Frontal cortex (tissue), 4 donors: ENCODE measurements at places on chromosomes 4 and X.

DNA sequence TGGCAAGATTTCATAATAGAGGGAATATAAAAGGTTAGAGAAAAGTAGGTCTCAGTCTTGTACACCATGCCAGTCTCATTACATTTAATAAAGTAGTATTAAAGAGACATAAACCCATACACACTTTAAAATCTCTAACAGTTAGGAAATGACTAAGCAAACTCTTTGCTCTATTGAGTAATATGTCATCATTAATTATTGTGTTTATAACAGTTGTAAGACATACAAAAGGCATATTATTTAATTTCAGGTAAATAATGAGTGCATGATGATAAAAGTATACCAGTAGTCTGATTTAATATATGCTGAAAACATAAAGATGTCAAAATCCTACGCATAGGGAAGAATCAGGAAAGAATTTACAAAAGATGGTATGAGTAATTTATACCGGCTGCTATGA, 31.0 kb upstream of the FGG start:
- DNase-seq: no peak

DNA sequence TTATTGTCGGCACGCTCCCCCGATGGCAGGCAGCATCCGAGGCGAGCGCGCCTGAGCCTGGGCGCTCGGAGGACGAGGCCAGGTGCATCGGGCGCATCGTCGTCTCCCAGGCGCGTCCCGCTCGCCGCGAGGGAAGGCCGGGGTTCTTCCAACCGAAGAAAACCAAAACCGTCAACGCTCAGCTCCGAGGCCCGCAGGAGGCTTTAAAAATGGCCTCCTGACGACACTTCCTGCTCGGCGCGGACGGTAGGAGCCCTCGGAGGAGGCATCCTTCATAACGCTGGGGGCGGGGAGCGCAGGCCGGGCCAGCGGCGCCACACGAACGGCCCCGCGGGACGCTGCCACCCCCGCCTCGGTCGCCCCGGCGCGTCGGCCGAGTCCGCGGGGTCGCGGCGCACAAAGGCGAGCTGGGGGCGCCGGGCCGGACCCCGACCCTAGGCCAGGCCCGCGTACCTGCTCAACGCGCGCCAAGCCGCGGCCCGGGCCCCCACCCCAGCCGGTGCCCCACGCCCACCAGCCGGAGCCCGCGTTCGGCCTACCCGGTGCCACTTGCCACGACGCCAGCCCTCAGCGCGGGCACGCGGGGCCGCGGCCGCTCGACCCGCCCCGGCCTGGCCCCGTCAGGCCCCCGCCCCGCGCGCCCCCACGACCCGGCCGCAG, 501 bp downstream of the ZNF518B start:
- no peak for DNase-seq

GRCh38 chrX:129403974-129404669, 119.2 kb downstream of the SMARCA1 start:
- no peak for DNase-seq

- no peak for DNase-seq
Measured at GRCh38 chr4:19051831-19052230, 1030.3 kb upstream of the LCORL start.

GRCh38 chrX:139202742-139203420, 327.7 kb upstream of the F9 start:
- no peak for DNase-seq

DNA sequence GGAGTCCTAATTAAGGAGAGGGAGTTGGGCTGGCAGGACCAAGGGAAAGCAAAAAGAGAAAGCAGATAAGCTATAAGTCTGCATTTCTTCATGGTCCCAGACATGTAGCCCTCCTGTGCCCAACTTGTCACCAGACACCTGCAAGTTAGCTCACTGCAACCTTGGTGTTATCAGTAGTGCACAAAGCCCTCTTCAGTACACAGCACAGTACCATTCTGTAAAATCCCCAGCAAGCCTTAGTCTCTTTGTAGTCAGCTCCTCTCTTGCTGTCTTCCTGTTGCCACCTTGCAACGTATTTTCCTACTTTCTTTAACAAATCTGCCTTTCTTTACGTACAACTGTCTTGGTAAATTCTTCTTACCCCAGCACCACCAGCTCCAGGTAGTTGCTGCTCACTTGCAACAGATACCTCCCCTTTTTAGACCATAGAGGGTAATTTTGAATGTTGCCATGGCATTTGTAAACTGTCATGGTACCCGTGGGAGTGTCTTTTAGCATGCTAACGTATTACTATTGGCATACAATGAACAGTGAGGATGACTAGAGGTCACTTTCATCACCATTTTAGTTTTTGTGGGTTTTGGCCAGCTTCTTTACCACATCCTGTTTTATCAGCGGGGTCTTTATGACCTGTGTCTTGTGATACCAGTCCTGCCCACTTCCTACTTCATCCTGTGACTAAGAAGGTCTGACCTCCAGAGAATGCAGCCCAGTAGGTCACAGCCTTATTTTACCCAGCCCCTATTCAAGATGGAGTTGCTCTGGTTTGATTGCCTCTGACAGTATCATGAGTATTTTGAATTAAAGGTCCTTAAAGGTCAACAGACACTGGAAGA, 28.3 kb upstream of the AP1S2 start:
- no peak for DNase-seq

DNA sequence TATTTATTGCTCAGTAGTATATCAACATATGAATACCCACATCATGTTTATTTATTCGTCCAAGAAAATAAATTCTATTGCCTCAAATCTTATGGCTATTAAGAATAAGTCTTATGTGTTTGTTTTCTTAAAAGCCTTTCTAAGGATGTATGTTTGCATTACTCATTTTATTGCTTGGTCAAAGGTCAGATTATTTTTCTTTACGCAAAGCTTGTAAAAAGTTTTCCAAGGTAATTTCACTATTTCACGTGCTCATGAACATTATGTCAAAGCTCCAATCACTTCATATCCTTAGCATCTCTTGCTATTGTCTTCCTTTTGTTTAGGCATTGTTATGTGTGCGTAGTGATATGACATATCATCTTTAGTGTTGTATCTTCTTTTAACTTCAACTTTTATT, 258.5 kb upstream of the FSTL5 start:
- DNase-seq: no peak

DNA sequence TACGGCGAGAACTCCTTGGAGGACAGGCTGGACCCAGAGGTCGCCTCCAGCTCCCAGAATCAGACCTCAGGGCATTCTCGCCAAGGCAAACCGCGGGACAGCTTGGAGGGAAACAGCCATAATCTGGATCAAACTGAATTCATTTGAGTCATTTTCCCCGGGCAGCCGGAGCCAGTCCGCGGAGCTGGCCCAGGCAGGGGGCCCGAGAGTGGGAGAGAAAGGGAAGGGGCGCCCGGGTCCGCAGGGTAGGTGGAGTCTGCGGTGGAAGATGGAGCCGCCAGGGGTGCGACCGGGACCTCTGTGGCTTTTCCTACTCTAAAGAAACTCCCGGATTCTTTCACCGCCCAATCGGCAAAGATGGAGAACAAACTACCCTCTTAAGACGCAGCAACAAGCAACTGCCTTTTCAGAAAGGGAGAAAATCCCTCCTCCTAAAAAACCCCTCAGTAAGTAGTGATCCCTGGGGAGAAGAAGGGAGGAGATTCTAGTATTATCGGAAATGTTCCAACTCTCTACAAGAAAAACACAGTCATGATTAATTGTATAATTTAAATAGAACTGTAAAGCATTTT, 5.2 kb downstream of the NKX3-2 start:
- peak; percentile 25 for DNase-seq

DNA sequence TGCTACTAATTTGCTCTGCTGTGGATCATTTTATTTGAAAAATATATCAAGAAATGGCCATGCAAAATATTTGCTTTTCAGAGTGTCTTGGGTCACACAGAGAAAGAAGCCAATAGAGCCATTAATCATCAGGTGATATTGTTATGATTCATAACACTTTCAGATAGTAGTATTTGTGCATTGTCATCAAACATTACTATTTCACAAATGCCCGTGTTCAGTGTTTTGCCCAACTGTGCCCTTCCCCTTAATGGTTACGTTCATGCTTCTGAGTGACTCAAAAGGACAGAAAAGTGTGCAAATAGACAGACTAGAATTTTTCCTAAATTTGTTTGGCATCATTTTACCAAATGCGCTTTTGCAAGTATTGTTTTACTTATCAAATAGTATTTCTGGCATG, 46.5 kb downstream of the PHOX2B start:
- no peak for DNase-seq

DNA sequence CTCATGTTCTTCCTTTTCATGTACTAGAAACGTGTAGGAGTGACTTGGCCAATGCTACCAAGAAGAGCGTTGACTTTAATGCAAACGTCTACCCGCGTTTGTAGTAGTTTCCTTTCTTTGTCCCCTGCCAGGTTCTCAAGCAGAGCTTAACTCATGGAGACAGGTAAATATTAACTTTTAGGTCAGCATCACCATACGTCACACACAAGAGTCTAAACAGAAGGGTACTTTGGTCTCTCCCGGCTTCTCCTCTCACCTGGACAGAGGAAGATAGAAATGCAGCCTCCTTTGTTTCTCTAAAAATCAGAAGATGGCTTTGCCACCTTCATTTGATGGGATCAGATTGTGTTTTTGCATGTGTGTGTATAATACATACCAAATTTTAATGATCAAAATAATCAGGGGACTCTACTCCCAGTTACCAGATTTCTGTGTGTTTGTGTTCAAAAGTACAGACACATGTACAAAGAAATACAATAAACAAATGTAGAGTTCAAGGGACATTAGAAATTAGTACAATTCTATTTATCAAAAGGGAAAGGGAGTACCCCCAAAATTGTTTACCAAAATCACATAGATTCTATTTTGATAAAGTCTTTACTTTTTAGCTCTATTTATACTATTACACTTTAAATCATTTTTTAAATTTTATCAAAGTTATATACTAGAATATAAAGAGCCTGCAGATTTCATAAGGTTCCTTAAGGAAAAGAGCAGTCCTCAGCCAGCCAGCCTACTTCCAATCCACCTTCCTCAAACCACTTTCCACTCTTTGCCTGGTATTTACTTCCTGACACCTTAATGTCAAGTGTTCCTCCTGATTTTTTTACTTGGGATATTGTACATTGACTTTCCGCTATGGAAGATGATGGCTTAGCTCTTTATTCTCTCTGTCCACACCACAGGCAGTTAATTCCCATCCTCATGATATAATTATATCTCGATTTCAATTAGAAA, 195.5 kb downstream of the RELL1 start:
- DNase-seq: no peak

- DNase-seq: no peak
Measured at GRCh38 chrX:130211415-130212186, 39.8 kb downstream of the RAB33A start.

GRCh38 chr4:81257021-81257420, 42.0 kb upstream of the PRKG2 start:
- no peak for DNase-seq

DNA sequence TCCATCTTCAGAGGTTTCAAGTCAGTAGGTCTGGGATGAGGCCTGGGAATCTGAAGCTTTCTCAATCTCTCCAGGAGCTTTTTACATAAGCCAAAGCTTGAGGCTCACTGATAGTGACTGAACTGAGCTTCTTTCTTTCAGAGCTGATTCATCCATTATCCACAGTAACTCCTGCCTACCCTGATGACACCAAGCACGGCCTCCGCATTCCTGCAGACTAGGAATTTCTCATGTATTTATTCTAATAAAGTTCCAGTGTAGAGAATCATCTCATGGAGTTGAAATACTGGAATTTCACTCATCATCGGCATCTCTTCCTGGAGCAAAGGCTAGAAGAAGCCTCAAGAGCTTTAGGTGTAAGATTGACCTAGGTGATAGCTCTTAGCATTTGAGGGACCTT, 12.1 kb upstream of the DCTD start:
- DNase-seq: no peak

- DNase-seq: no peak
Measured at GRCh38 chr4:172125443-172125842, 312.2 kb downstream of the GALNTL6 start.

- DNase-seq: no peak
Measured at GRCh38 chrX:17323397-17323796, 51.6 kb upstream of the NHS start.

GRCh38 chr4:174591243-174592021, 69.1 kb upstream of the HPGD start:
- no peak for DNase-seq

- DNase-seq: no peak
Measured at GRCh38 chrX:120456973-120457372, 12.1 kb downstream of the LAMP2 start.

DNA sequence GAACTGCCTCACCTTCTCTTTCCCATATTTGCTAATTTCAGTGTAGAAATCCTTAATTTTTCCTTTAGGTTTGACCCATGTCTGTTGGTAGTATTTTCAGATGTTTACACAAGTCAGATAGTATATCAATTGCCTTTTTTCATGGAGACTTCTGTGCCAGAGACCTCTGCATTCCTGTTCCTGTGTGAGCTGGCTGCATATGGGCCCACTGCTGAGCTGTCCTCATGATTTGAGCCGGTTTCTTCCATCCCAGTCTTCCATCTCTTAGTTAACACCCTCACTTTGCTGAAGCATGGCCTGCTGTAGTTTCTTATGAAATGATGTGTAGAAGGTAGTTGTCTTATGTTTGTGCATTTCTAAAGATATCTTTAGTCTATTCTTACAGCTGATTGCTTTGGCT, 40.0 kb downstream of the CDS1 start:
- no peak for DNase-seq

- DNase-seq: no peak
Measured at GRCh38 chrX:2538031-2538757, 37.4 kb upstream of the DHRSX start.
